Psoas muscle (tissue), 8 donors: ENCODE measurements at places on chromosomes 13 and 19.
A peak's percentile ranks its signal among the peaks of the same experiment; 100 is the strongest.

DNA sequence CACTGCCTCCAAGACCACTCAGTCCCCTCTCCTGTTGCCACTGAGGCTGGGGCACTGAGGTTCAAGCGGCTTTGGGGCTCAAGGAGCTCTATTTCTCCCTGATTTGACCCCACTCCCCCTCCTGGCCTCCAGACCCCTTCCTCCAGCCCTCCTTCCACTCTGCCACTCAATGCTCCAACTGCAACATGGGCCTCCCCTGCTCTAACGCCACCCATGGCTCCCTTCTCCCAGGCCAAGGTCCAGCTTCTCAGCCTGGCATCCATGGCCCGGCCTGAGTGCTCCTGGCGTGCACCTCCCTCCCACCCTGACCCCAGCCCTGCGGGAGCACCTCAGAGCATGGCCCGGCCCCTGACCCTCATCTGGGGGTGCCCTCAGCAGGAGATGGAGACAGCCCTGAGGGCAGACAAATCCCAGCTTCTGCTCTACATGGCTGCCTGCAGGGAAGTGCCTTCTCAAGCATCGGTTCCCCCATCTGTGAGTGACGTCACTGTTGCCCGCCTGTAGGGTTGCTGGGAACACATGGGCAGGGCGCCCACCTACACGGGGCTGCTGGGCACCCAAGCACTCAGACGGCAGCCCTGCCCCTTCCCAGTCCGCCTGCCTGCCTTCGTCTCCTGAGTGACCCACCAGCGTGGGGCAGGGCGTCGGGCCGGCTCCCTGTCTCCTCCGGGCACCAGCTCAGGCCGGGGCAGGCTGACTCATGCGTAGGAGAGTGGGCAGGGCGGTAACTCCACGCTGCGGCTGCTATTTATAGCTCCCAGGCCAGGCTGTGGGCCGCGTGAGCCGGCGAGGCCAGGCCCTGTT is 1.6 kb upstream of the DIRAS1 start:
- peak; percentile 69 for DNase-seq

DNA sequence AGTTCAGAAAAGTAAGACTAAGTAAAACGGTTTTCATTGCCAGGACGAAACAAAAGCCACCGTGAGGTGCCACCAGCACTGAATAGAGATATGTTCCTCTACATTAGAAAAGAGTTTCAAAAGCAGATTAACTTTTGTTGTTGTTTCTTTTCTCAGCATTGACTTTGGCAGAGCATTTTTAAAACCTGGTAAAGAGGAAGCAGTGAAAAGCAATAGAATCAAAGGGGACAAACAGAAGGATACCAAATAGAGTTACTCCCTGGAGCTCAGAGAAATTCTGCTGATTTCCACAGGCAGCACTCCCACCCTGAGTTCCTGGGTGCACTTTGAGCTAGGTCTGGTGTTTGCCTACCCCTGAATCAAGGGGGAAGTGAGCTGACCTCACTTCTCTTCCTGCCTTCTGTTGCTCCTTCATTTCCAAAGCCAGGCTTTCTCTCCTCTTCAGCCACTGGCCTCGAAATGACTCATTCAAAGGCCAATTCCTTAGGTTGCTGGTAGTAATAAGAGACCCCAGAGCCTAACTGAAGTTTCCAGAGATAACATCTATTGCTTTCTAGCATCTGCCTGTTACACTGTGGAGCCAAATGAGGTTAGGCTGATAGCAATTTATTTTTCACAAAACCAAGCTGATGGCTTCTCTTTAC is 11.3 kb upstream of the ERICH6B start:
- no peak for DNase-seq

DNA sequence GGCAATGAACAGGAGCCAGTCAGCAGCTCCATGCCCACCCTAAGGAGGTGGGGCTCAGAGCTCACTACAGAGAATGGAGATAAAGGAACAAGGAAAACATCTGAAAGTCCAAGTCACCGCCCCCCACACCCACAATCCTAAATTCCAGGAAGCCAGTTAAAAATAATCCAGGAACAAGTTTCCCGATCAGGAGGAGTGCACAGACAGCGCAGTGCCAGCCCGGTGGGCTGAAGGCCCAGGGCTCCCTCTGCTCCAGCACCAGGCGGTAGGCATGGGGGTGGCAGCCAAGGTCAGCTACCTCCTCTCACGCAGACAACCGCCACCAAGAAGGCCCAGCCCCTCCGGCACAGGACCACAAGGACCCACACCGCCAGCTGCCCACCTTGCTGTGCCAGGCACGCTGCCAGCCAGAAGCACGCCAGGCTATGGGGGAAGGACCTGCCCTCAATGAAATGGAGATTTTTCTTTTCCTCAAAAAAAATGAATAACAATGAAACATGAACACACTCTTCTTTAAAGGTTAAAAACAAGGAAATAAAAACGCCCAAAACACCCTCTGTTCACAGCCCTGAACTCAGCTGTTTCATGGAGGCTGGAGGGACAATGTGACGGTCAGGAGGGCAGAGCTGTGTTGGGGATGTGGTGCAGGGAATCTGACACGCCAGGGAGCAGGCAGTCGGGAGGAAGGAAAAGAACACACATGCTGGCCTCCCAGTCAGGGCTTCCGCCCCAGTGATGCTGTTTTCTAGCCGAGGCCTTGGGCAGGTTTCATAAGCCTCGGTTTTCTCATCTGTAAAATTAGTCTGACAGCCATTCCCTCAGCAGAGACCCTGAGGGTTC is 11.0 kb downstream of the STK24 start:
- peak; percentile 70 for DNase-seq

DNA sequence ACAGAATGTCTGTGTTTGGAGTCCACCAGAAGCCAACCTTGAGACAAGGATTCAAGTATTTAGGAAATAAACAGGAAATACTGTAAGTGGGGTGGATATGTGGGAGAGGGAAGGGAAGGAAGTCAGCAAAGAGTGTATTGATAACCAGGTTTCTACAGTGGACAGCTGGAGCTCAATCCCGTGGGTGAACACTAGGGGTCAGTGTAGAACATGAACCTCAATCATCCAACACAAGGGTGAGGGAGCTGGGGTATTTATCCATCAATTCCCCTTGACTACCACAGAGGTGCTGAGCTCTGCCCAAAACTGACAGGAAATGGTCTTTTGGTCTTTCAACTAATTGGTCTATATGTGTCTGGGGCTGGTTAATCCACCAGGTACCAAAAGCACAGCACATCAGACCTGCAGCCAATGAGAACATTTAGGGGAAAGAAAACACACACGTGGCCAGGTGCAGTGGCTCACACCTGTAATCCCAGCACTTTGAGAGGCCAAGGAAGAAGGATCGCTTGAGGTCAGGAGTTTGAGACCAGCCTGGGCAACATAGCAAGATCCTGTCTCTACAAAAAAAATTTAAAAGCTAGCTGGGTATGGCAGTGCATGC is 5.6 kb upstream of the SYDE1 start:
- DNase-seq = no peak

GRCh38 chr19:44988896-44989556 is 12.2 kb upstream of the RELB start:
- DNase-seq = peak; percentile 72

- no peak for DNase-seq
Measured at GRCh38 chr19:53112286-53112685, 9.1 kb upstream of the ZNF160 start.

- DNase-seq = no peak
Measured at GRCh38 chr13:51950722-51951121, 60.5 kb downstream of the ATP7B start.

GRCh38 chr19:49564616-49565045 is 15.7 kb downstream of the NOSIP start:
- DNase-seq = no peak

DNA sequence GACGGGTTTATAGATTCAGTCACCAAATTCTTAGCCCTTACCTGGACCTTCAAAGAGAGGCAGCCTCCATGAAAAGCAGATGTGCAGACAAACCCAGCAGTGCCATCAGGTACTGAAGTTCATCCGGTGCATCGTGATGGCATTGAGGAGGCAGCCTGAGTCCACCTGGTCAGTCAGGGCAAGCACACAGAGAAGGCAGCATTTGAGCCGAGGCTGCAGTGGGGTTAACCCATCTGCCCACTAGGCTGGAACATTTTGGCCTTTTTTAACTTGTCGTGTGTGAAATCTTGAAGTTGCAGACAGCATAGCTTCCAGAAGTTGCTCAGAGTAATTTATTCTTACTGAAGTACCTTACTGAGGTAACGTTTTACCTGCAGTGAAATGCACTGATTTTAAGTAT is 4.9 kb downstream of the LMO7 start:
- no peak for DNase-seq

- no peak for DNase-seq
Measured at GRCh38 chr19:10952809-10953208, 8.0 kb upstream of the SMARCA4 start.

- no peak for DNase-seq
Measured at GRCh38 chr13:68173111-68173510, 943.0 kb upstream of the PCDH9 start.

GRCh38 chr19:58182577-58182988 is 278 bp upstream of the ZNF274 start:
- no peak for DNase-seq

GRCh38 chr13:33125821-33126570 is 109.8 kb downstream of the KL start:
- peak; percentile 60 for DNase-seq
